ENCODE measurements at places on chromosomes 16 and 17.
A peak's percentile ranks its signal among the peaks of the same experiment; 100 is the strongest.

DNA sequence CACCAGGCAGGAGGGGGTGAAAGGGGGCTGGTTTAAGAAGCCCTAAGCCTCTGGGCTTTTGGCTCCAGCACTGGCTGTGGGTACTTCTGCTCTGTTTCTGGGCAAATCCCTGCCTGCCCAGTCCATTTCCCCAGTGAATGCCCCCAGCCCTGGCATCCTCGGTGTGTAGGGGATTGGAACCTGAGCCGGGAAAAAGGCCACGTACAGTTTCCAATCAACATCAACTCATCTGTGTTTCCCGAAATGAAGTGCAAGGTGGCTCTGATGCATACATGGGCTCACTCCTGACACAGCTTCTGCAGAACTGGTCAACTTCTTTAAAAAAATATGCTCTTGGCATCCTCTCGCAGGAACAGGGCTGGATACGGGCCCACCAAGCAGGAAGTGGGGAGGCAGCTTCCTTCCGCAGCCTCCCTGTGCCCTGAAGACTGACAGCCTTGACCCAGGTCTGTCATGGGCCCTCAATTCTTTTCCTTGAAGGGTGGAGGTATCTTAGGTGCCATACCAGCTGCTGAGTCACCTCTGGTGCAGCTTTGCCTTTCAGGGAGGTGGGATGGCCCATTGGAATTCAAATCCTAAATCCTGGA is 73.3 kb downstream of the N4BP1 start:
- no peak for DNase-seq

DNA sequence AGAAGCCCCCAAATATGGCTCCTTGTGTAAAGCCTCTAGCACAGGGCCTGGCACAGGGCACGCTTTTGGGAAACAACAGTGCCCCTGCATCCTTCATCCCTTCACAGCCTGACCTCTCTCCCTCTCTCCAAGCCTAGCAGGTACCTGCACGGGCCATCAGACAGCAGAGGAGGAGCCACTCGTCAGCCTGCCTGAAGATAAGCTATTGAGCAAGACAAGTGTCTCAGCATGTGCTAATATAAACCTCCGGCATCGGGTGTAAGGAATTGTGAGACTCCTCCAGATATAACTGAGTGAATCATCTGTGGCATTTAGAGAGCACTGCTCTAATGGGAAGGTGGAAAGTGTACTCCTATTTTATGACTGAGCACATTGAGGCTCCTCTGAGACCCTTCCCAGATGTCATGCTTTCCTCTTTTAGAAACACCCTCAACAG is 38.3 kb downstream of the TBX4 start:
- no peak for DNase-seq

DNA sequence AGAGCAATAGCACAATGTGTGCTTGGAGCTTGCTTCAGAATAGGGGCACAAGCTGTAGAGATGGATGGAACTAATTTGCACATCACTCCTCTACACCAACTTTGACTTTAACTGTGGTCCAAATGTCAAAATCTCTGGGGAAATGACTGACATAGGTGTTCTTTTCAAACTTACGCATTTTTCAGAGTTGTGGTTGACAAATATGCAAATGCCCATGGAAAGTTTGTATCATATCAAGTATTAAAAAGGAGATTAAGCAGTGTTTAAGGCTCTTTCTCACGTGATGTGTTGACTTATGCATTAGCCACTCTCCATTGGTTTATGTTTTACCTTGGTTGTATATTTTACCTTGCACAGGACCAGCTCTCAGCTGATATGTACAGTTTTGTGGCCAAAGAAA is 77.1 kb downstream of the ELAC2 start:
- DNase-seq: no peak

GRCh38 chr17:57247261-57247660 is 9.1 kb upstream of the MSI2 start:
- no peak for DNase-seq

DNA sequence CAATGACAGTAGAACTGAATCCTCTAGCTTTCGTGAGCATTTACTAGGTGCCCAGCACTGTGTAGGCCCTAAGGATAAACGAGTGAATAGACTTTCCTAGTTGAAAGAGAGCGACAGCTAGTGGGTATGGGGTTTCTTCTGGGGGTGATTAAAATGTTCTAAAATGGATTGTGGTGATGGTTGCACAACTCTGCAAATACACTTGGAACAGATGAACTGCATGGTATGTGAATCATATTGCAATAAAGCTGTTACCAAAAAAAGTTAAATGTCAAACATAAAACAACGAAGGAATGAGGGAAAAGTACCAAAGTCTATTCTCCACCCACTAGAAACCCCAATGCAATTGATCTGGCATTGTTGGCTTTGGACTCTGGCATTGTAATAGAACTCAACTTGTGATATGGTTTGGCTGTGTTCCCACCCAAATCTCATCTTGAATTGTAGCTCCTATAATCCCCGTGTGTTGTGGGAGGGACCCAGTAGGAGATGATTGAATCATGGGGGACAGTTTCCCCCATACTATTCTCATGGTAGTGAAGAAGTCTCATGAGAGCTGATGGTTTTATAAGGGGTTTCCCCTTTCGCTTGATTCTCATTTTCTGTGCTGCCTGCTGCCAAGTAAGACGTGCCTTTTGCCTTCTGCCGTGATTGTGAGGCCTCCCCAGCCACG is 70.5 kb downstream of the MARF1 start:
- no peak for DNase-seq

GRCh38 chr17:82888583-82889495 is 49.0 kb upstream of the ZNF750 start:
- peak; percentile 36 for DNase-seq

- DNase-seq: no peak
Observed at GRCh38 chr16:8760021-8760420, 37.4 kb downstream of the TMEM186 start.

- no peak for DNase-seq
Observed at GRCh38 chr17:60304502-60304901, 87.4 kb downstream of the USP32 start.

DNA sequence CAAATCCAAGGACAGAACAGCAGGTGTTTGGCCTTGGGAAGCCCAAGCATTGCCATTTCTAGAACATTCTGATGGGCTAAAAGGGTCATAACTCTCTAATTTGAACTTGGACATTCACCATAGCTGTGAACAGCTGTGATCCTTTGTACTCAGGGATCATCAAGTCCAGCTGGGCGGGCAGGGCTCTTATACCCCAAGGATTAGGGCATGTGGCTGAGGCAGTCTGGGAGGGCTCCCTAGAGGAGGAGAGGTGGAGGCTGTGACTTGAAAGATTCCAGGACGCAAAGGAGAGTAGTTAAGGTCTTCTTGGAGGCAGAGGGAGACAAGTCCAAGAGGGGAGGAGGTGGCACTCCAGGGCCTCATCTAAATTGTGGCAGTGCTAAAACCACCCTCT is 233.1 kb upstream of the GSE1 start:
- DNase-seq: no peak

DNA sequence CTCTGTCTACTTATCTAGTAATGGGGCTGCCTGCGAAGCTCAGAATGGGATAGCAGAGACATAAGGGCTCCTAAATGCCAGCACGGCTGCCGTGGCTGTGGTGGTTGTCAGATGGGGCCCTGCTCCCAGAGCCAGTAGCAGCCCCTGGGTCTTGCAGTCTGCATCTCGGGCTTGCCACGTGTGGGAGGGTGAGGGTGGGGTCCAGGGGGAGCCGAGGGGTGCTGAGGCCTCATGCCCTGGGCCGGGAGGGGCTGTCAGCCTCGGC is 88.8 kb upstream of the GSE1 start:
- no peak for DNase-seq

DNA sequence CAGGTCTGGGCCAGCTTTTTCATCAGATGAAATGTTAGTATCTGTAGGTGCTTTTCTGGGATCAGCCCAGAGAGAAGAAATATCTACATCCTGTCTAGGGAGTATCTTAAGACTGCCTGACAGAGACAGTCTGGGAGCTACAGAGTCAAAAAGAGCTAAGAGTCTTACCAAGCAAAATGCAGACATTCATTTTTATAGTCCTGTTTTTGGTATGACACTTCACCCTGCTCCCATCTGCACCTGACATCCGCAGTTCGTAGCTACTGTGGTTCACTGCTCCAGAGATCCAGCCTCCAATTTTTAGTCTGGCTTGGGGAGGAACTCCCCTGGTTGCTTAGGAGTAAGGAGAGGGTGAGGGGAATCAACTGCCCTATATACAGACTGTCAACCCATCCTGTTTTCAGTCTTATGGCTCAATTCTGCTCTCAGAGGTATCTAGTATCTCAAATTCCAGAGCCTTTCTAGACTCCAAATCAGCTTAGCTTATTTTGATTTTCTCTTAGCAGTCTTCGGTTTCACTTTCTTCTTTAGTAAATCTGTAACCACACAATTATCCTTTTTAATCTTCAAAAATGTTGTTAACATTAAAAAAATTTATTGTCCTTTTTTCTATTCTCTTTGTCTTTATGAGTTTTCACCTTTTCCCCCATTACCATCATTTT is 97.8 kb downstream of the TMEM100 start:
- no peak for DNase-seq

- peak; percentile 30 for DNase-seq
Observed at GRCh38 chr17:21214777-21215541, 998 bp upstream of the TMEM11 start.

DNA sequence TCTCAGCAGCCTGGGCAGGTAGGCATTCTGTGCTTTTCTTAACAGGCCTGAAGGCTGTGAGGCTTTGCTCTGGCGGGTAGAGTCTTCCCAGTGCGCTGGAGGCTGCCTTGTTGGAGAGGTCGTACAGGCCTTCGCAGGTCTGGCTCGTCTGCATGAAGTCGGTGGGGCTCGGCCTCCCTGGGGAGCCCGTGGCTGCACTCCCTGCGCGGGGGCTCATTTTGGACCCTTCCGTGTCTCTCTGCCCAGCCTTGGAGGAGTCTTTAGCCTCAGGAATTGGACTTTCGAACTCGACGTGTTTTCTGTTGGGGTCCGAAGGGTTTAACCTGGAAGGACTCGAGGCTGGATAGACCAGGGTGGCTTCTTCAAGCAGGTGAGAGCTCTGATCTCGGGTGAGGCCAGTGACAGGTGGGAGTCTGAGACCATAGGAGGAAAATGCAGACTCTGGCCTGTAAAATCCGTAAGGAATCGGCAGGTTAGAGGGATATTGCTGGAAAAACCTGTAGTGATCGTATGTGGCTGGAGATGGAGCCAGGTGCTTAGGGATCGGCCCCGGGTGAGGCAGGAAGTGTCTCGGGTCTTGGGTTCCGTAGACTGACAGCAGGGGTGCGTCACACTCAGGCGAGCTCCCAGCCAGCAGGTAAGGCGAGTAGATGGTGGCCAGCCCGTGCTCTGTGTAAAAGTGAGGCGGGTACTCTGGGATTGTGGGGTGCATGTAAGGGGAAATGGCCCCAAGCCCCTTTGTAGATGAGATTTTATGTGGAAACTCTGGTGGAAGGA is 8.6 kb downstream of the ZNF750 start:
- DNase-seq: no peak

GRCh38 chr17:78251773-78252103 is 20.3 kb downstream of the TMEM235 start:
- no peak for DNase-seq

- no peak for DNase-seq
Observed at GRCh38 chr17:62679866-62680377, 52.5 kb downstream of the MRC2 start.

- no peak for DNase-seq
Observed at GRCh38 chr17:17761894-17762743, 74.7 kb downstream of the SREBF1 start.

DNA sequence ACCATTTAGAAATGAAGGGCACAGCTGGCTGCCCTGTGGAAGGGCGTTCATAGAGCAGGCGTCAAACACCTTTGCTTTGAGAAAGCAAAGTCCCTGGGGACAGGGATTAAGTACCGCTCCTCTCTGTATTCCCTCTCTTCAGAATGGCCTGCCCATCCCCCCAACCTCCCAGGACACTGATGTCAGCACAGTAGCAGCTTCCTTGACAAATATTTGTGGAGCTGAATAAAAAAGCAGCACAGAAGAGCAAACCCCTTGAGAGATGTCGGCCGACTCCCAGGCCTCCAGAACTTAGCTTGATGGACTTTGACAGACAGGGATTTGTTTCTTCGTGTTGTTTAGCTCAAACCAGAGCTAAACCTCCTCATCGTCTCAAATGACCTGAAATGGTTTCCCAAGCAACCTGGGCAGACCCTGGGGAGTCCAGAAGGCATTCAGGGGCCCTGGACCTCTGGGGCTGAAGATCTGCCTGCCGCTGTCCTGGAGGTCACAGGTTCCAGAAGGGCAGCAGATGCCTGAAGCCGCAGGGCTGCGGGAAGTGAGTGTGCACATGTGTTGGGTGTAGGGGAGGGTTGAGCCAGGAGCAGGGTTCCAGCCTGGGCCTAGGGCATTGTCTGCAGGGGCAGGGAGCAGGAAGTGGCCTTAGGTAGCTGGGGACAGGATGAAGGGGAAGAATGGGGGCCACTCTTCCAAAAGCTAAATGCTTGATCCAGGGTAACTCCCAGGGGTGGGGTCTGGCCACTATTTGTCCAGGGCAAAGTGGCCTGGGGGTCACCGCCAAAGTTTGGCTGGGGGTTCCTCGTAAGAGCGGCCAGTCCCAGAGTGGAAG is 42.3 kb upstream of the NKD1 start:
- DNase-seq: no peak

DNA sequence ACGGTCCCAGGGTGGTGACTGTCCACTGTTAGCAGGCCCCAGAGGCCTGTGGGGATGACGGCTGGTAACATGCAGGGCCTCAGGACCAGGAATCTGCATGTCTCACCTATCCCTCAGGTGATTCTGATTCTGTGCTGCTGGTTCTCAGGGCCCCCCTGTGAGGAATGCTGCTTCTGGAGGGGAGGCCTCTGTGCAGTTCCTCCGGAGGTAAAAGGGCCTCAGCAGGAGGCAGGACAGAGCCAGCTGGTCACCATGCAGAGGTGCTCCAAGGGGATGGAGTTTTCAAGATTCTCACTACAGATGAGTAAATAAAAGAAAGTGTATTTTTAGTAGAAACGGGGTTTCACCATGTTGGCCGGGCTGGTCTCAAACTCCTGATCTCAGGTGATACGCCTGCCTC is 33.8 kb downstream of the CLEC16A start:
- DNase-seq: no peak

DNA sequence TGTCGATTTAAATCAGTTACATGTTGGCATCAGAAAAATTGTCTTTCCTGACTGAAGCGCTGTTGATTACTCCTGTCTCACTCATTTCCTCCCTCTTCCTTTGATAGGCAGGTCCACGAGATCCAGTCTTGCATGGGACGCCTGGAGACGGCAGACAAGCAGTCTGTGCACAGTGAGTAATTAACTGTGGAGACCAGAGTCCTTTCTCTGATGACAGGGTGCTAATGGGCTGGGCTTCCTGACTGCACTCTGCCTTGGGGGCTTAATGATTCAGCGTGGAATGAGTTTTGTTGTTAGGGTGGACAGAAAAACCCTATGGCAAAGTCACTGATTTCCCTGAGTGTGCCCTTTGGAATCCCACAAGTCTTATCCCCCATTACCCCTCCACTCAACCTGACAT is 6.5 kb downstream of the GOSR2 start:
- DNase-seq: no peak

- DNase-seq: no peak
Observed at GRCh38 chr17:73696251-73696650, 52.0 kb upstream of the SDK2 start.

GRCh38 chr17:48634493-48635208 is 8.5 kb upstream of the HOXB9 start:
- DNase-seq: no peak

- DNase-seq: no peak
Observed at GRCh38 chr17:80449930-80450576, 26.4 kb downstream of the NPTX1 start.

All from NCI-H1417 (cell line).